Brain pericyte (primary cell): ENCODE measurements at places on chromosomes 6 and 20.

DNA sequence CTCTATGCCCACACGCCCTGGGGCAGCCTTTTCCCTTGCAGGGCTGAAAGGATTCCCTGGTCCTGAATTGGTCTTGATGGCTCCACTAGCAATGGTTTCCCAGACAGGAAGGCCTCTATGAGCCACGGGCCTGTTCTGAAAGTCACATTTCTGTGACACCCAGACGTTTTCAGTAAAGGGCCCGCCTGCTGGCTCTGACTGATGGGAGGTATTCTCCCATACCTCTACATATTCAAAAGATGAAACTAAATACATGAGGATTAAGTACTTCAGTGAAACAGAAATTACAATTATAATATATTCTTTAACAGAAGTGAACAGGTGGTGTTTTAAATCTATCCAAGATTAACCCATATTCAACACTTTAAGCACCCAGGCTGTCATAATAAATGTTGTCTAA lies 629.8 kb downstream of the CDH26 start:
- no peak for DNase-seq

DNA sequence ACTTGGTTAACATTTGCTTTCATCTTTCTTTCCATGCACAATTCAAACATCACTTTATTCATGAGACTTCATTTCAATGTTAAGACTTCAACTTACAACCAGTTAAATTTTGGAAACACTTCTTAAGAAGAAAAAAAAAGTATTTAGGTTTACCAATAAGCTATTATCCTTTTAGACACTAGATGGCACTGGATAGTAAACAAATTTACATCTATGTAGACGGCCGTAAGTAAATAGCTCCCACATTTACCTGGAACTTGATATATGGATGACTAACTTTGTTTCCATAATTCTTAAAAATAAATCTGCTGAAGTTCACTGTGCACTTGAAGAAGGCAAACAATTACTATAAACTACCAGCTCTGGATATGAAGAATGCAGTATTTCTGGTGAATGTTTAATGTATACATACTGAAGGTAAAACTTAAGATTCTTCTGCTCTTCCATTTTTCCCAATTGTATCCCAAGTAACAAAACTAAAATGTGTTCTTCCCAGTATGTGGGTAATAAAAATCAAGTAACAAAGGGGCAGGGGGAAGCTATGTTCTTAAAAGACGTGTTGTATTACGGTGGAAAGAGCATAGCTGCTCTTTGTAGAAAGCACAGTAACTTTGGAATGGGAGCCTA lies 130.6 kb upstream of the C6orf118 start:
- DNase-seq, result peak; percentile 47

DNA sequence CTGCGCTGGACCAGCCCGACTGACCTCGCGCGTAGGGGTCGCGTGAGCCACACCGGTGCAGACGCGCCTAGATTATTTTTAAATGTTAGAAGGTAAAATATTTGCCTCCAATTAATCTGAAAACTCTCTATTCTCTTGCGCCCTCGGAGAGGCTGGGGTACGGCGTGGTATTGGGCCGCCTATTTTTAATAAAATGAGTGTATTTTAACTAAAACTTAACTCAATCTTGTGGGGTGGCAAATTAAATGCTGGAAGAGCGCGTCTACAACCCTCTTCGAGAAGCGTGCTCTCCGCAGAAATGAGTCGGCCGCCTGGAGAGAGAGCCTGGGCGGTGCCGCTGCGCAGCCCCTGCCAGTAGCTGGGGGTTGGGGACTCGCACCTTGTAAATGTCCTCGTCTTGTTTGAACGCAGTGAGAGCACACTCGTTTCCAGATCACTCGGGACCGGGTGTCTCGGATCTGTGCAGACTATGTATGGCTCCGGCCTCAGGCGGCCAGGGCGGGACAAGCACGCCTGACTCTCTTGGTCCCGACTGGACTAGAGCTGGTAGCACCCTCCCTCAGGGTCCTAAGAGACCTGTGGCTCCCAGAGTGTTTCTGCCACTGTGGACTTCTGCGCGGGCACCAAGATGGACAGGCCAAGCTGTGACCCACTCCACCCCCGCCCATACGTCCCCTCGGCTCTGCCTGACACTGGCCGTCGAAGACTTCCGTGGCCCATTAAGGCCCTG lies 2.0 kb upstream of the MAFB start:
- DNase-seq, result no peak

DNA sequence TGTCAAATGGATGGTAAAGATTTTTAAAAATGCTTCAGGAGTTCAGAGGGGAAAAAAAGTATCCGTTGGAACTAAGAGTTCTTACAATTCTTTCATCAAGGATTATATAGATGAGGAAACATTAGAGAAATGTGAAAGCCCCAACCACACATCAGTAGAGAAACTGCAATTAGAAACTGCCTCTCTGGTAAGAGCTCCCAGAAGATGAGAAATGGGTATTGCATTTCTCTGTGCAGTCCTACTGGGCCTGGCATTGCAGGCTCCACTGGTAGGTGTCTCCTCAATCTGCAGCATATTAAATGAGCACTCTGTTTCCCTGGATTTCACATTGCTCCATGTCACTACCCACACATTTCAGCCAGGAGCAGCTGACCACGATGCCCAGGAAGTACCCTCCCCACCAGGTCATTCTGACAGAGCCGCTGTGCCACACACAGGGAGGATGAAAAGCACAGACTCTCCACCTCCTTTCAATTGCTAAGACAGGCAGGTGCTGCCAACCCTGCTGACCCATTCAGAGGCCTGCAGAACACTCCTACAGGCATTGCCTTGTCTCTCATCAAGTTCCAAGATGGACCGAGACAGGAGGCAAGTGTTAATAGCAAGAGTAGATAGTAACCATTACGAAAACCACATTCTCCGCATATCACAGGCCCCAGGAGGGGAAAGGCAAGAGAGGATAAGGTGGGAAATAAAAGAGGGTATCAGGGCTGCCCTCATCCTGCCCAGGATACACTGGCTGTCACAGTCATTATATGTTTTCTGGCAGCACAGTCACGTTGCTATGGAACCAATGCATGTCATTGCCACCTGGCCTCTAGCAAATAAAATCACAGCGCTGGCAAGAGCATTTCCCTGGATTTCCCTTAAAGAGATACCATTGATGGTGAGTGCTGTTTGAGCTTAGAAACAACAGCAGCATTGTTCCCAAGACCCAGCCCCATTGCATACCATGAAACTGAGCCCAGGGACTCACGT lies 241.7 kb downstream of the ATXN1 start:
- no peak for DNase-seq

- DNase-seq, result no peak
Measured at GRCh38 chr6:1971612-1972011, 273.8 kb downstream of the GMDS start.

GRCh38 chr6:16130932-16131387 lies 2.1 kb downstream of the MYLIP start:
- no peak for DNase-seq

GRCh38 chr6:162404951-162405350 lies 322.6 kb downstream of the PRKN start:
- DNase-seq, result peak; percentile 93

DNA sequence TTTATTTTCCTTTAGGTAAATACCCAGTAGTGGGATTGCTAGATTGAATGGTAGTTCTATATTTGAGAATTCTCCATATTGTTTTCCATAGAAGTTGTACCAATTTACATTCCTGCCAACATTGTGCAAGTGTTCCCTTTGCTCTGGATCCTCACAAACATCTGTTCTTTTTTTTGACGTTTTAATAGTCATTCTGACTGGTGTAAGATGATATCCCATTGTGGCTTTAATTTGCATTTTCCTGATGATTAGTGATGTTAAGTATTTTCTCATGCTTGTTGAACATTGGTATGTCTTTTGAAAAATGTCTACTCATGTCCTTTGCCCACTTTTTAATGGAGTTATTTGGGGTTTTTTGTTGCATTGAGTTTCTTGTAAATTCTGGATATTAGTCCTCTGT lies 85.6 kb downstream of the UBE3D start:
- no peak for DNase-seq

DNA sequence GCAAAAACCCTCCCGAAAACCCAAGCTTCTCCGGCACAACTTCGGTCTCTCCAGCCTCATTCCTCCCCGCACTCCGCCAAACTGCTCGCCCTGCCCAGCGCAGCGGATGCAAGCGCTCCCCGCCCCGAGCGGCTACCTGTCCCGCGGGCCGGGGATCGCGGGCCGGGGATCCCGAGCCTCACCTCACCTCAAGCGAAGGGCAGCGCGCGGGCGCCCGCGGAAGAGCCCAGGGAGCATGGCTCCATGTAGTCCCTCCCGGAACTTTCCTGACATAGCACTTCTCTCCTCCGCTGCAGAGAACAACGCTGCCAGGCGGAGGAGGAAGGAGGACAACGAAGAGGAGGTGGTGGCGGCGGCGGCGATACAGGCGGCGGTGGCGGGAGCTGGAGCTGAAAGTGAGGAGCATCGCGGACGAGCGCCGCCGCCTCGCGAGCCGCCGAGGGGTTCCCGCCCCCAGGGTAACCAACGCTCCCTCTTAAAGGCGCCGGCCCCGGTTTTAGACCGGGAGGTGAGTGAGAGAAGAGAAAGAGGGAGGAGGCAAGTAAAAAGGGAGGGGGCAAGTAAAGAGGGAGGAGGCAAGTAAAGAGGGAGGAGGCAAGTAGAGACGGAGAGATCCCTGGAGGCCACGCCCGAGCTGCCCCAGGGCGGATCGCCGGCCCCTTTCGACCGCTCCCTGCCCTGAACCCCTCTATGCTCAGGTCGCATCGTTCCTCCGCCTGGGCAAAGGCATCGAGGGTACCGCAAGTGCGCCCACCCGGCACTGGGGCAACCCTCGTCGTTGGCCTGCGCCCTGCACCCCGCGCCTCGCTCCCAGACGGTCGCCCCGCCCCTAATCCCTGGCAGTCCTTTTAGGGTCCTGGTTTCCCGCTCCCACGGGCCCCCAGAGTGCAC lies at the start of gene GPR63:
GPR63 (minus strand) TSS at position 397 of the 891 bp plus-strand sequence. CDS start 37,746 bp downstream, outside the sequence.
- DNase-seq, result peak; percentile 12

DNA sequence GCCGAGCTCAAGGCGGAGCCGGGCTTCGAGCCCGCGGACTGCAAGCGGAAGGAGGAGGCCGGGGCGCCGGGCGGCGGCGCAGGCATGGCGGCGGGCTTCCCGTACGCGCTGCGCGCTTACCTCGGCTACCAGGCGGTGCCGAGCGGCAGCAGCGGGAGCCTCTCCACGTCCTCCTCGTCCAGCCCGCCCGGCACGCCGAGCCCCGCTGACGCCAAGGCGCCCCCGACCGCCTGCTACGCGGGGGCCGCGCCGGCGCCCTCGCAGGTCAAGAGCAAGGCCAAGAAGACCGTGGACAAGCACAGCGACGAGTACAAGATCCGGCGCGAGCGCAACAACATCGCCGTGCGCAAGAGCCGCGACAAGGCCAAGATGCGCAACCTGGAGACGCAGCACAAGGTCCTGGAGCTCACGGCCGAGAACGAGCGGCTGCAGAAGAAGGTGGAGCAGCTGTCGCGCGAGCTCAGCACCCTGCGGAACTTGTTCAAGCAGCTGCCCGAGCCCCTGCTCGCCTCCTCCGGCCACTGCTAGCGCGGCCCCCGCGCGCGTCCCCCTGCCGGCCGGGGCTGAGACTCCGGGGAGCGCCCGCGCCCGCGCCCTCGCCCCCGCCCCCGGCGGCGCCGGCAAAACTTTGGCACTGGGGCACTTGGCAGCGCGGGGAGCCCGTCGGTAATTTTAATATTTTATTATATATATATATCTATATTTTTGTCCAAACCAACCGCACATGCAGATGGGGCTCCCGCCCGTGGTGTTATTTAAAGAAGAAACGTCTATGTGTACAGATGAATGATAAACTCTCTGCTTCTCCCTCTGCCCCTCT lies 1.1 kb downstream of the CEBPB start:
- DNase-seq, result no peak

DNA sequence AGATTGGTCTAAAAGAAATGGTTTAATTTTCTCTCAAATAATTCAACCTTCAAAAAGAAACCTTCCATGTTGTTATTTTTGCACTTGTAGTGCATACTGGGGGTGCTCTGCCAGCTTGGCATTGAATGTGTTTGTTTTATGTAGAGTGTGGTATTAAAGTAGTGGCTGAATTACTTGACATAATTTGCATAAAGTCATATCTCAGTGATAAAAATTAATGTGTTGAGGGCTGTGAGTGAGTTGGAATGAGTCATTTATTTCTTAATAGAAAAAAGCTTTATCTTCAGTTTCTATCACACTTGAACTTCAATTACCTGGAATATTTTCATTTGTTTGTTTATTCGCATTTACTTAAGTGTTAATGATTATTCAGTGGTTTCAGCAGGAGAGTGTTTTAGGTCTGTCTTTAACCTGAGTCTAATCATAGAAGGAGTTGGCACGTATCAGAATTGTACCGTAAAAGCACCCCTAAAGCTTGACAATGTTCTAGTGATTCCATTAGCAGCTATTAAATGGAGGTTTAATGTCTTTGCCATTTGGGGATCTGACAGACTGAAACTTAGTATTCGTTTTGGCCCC lies 801.2 kb upstream of the FLRT3 start:
- no peak for DNase-seq

- DNase-seq, result no peak
Measured at GRCh38 chr20:37413023-37413334, 67.0 kb downstream of the SRC start.

- no peak for DNase-seq
Measured at GRCh38 chr6:97850458-97851212, 567.6 kb upstream of the MMS22L start.

GRCh38 chr6:142301651-142302391 lies at the start of gene ADGRG6:
Gene ADGRG6, plus strand, starts transcription at chr6:142302007. Its CDS starts 323 bp downstream, at chr6:142302330.
- DNase-seq, result no peak

DNA sequence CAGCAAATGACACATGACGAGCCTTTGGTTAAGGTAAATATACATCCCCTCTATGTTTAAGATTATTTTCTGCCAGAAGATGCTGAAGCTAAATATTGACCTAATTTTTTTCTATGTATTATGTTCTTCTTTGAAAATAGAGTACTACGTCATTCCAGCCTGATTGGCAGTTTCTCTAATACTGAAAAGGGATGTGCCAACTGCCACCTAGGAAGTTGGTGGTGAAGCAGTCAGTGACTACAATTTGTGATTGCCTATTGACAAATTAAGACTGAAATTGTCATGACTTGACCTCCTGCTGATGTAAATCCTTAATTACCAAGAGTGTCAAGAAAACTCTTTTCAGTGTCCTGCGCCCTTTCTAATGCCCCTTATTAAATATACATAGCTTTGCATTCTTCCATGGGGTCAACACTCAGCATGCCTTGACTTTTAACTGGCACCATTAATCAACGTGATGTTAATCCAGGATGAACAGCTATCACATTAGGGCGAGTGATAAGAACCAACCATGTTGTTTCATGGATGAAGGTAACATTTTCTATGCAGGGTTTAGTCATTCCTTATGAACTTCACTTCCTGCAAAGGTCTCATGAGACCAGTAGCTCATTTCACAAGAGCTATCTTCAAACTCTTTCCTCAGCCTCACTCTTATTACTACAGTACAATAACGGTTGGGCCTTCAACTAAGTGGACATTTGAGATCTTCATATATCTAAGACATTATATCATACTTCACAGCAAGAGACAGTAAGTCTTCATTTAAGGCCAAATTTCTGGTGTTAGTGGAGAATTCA lies 22.5 kb upstream of the SGK1 start:
- DNase-seq, result no peak

- no peak for DNase-seq
Measured at GRCh38 chr20:33644313-33645071, 17.6 kb upstream of the C20orf144 start.

- no peak for DNase-seq
Measured at GRCh38 chr6:18185624-18186023, 30.4 kb downstream of the KDM1B start.
